Adrenal gland (tissue), 19 donors: ENCODE measurements at places on chromosomes 4 and X. TPM values are rescaled to one million over a fixed set of nuclear protein-coding genes. Genes with fewer than 3 reads are reported as not detected.

DNA sequence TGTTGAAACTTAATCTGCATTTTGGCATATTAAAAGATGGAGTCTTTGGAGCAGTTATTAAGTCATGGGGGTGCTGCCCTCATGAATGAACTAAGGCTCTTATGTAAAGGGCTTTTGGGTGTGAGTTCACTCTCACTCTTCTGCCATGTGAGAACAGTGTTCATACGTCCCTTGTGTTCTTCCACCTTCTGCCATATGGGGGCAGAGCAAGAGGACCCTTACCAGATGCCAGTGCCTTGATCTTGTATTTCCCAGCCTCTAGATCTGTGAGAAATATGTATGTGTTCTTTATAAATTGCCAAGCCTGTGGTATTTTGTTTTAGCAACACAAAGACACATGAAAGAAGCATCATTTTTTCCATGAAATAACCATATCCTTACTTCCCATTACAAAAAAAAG is 213.9 kb downstream of the SPOCK3 start:
- no peak for DNase-seq

DNA sequence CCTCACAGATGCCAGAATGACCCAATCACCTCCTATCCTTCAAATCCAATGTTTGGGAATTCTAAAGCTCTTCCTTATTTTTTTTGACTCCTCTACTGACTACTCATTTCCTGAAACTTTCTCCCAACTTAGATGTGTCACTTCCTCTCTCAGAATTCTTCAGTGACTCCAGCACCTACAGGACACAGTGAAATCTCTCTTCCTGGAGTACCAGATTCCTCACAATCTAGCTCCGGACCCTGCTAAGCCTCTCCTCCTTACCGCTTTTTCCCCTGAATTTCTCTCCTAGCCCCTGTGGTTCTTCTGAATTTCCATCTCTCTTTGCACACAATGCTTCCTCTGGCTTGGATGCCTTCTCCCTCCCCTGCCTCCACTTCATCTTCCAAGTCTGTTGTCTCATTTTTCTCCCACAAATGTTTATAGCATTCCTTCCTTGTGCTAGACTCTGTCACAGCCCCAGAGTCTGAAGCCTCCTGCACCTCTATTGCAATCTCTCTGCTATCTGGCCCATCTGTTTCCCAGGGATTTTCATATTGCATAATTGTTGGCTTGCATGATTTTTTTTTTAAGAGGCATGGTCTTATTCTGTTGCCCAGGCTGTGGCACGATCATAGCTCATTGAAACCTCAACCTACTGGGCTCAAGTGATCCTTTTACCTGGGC is 80.1 kb downstream of the ANAPC4 start:
- no peak for DNase-seq

GRCh38 chrX:99461223-99461622 is 948.9 kb downstream of the PCDH19 start:
- no peak for DNase-seq

- no peak for DNase-seq
These were observed 6.8 kb downstream of the PLP2 start for GRCh38 chrX:49178537-49178936.

MAPK10 gene
- 32.2 TPM for total RNA-seq

BEX2 gene
- total RNA-seq, result 109 TPM
